ENCODE measurements at places on chromosomes 13 and 19. TPM values are rescaled to one million over a fixed set of nuclear protein-coding genes. Genes with fewer than 3 reads are reported as not detected.
A peak's percentile ranks its signal among the peaks of the same experiment; 100 is the strongest.

GRCh38 chr13:113668491-113668971 lies 1.5 kb downstream of the GRK1 start:
- DNase-seq = peak; percentile 66
- no peaks in the 10 kb centered on the region for H3K4me1 ChIP-seq
- no peak overlapping the region for H3K4me3 ChIP-seq

DNA sequence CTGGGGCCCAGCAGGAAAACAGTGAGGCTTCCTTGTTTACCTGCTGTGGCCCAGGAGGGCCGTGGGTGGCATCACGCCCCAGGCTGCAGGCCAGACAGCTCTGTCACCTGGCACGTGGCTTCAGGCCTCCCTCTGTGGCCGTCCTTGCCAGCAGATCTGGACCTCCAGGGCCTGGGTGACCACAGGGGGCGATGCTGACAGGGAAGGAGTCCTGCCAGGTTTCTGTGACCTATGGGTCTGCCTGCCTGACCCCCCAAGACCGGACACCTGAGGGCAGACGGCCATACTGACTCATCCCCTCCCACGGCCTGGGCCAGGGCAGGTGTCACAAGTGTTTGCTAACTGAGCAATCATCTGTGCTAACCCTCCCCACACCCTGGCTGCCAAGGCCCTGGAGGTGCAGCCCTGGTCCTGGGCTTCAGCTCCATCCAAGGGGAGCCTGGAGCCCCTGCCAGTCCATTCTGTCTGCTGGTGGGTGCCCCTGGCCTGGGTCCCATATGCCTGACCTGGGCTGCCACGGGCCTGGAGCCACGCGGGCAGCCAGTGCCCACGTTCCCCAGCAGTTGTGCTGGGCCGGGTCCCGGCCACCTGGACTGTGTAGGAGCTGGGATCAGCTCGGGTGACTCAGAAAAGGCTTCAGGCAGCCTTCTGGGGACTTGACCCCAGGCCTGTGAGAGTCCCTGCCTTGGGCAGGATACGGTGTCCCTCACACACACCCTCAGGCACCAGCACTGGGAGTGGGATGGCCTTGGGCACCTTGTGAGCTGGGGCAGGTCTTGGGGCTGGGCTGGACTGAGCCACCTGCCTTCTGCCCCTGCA lies 3.7 kb downstream of the CDC34 start:
- H3K4me1 ChIP-seq = peaks cover 6% of the 10 kb centered on the region
- peak; percentile 43 for DNase-seq
- H3K36me3 ChIP-seq = peaks cover 19% of the 10 kb centered on the region

DNA sequence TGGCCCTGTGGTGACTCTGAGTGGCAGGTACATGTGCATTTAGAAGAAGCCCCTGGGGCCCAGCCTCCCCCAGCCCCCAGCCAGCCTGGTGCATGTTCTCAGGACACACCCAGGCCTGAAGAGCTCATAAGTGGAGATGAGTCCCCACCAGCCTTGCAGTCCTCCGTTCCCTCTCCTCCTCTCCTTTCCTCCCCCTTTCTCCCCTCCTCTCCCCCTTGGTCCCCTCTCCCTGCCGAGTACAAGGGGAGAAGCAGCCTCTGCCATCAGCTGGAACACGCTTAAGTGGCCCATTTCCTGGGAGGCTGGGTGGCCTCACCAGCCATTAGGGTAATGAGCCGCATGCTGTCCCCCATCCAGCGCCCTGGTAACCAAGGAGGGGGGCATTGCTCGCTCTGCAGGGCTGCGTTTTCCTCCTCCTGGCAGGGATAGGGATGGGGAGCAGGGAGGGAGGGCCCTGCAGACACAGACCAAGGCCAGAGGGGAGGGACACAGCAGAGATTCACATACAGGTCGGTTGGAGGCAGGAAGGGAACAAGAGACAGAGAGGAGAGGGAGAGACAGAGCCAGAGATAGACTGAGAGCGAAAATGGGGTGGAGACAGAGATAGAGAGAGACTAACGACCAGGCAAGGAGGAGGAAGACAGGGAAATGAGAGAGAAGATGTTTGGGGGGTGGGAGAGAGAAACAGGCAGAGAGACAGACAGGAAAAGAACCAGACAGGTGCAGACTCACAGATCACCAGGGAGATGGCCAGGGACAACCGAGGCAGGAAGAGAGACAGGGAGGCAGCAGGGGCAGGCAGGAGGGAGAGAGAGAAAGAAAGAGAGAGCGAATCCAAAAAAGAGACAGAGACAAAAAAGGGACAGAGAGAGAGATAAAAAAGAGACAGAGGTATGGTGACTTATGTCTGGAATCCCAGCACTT lies 19.3 kb upstream of the DPP9 start:
- no peaks in the 10 kb centered on the region for H3K4me1 ChIP-seq
- no peak overlapping the region for H3K27ac ChIP-seq
- H3K4me3 ChIP-seq = no peak overlapping the region
- H3K27me3 ChIP-seq = no peaks in the 10 kb centered on the region
- no peak for DNase-seq

- peak; percentile 90 for DNase-seq
- H3K4me1 ChIP-seq = no peaks in the 10 kb centered on the region
- peaks cover 6% of the 10 kb centered on the region for H3K36me3 ChIP-seq
Observed at GRCh38 chr19:47729799-47730520, 15.4 kb upstream of the NOP53 start.

- H3K36me3 ChIP-seq = no peaks in the 10 kb centered on the region
- H3K4me1 ChIP-seq = no peaks in the 10 kb centered on the region
- H3K27ac ChIP-seq = no peak overlapping the region
- H3K27me3 ChIP-seq = no peaks in the 10 kb centered on the region
- no peak for DNase-seq
- no peak overlapping the region for H3K4me3 ChIP-seq
Observed at GRCh38 chr13:60138674-60139073, 25.1 kb downstream of the DIAPH3 start.

- peak overlapping the region; percentile 81 for H3K4me3 ChIP-seq
- no peaks in the 10 kb centered on the region for H3K36me3 ChIP-seq
- H3K27ac ChIP-seq = no peak overlapping the region
- H3K4me1 ChIP-seq = no peaks in the 10 kb centered on the region
Observed at GRCh38 chr13:43786472-43786765, 353 bp downstream of the ENOX1 start.

GRCh38 chr19:50022823-50023222 lies 2.3 kb downstream of the VRK3 start:
- H3K4me3 ChIP-seq = no peak overlapping the region
- H3K36me3 ChIP-seq = no peaks in the 10 kb centered on the region
- no peak overlapping the region for H3K27ac ChIP-seq
- H3K27me3 ChIP-seq = no peaks in the 10 kb centered on the region
- no peak for DNase-seq

MRI1 gene
- 25.5 TPM for total RNA-seq

CFAP97D2 gene
- total RNA-seq = not detected

NOVA2 gene
- 18.2 TPM for total RNA-seq

Measured in aorta (tissue), 5 donors.